ENCODE measurements at places on chromosomes 11 and 22.

DNA sequence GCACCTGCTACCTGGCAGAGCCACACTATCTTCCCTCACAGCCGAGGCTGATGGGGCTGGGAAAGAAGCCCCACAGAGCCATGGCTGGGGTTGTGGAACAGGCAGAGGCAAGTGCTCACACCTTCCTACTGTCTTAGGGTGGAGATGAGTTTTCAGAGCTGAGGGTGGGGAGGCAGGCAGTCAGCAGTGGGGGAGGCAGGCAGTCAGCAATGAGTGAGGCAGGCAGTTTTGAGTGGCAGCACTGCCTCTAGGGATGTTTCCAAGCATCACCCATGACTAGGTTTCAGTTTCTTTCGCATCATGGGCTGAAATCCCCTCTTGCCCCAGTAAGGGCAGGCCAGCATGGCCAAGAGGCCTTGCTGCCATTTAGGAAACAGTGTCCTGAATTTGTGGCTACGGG is 41.6 kb upstream of the NTM start:
- no peak for DNase-seq

- DNase-seq, result no peak
These were observed 51.5 kb upstream of the RPS13 start for GRCh38 chr11:17129003-17129402.

GRCh38 chr11:111550258-111550657 is 9.7 kb downstream of the LAYN start:
- no peak for DNase-seq

GRCh38 chr22:24772493-24773220 is 1.9 kb downstream of the PIWIL3 start:
- no peak for DNase-seq

GRCh38 chr11:127567237-127567932 is 566.8 kb upstream of the KIRREL3 start:
- DNase-seq, result no peak

GRCh38 chr11:65851083-65851579 is 6.8 kb downstream of the CFL1 start:
- no peak for DNase-seq

DNA sequence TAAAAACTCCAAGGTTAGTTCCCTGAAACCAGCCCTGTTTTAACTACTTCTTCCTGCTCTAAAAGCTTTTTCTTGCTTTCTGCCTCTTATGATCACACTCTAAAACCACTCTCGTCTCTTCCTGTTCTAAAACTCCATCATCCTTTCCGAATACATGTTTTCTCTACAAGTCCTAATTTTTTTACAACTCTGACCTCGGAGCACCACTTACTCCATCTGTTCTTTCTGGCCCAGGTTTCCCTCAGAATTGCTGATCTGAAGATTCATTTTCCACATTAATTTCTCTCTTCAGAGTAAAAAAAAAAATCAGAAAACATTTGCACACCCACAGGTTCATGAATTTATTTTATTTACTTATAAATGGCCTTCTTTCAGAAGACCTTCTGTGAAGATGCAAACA is 265.7 kb upstream of the CADM1 start:
- no peak for DNase-seq

GRCh38 chr11:63720611-63721010 is 39.3 kb downstream of the RTN3 start:
- no peak for DNase-seq

DNA sequence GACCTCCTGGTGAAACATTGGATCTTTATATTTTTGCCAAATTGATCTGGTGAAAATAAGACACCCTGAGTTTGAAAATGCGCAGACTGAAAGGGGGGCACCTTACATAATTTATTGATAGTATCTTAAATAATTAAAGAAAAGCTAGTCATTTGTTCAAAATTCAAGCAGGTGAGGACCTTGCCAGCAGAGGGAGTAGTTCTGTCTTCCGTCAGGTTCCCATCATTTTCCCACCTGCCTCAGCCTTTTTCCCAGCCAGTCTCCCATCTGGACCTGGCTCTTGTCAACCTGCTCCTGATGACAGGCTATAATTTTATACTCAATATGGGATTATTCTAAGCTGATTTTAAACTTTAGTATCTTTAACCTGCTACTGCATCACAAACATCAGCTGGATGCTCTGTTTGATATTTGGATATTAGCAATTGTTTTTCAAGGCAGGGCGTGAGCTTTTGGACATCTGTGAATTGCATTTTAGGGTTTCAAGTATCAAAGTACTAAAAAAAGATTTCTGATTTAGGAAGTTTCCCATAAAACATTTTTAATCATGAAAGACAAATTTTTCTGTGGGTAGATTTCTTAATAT is 132.0 kb downstream of the ELP4 start:
- no peak for DNase-seq

DNA sequence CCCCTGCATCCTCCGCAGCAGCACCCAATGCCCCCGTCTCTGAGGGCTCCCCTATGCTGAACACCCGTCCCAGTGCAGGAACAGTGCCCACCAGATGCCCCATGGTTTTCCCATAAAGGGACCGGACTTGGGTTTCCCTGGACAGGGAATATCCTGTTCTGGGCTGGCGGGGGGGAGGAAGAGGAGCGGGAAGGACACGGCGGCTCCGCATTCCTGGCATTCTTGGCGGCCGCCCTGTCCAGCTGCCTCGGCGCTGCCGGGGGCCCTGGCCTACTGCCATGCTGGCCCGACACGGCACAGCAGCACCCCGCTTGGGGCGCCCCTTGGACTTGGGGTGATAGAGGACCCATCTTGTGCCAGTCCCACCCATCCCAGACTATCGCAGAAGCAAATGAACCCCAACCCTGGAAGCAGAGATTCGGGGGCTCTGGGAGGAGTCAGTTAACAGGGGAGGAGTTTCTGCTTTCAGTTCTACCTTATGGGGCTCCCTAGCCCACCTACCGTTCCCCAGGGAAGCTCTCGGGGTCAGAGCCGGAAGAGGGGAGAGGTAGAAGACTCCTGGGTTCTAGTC is 23.7 kb upstream of the CBX7 start:
- no peak for DNase-seq

DNA sequence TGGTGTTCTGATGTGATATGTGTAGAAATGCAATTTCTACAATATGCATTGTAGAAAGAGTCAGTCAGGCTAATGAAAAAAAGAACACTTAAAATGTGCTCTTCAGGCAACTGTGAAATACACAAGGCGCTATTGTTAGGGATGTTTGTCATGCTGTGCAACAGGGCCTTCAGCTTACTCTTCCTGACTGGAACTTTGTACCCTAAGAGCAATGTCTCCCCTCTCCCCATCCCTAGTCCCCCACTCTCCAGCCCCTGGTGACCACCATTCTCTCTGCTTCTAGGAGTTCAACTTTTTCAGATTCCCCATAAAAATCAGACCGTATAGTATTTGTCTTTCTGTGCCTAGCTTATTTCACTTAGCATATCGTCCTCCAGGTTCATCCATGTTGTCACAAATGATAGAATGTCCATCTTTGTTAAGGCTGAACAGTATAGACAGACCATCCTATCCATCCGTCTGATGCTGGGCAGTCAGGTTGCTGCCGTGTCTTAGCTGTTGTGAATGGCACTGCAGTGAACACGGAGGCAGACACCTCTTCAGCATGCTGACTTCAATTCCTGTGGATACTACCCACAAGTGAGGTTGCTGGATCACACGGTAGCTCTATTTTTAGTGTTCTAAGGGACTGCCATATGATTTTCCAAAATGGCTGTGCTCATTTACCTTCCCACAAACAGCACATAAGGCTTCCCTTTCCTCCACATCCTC is 10.7 kb downstream of the NDUFV1 start:
- DNase-seq, result no peak

- no peak for DNase-seq
These were observed 40.7 kb upstream of the POU2AF1 start for GRCh38 chr11:111419641-111420327.

- peak; percentile 22 for DNase-seq
These were observed 4.6 kb downstream of the TMEM9B start for GRCh38 chr11:8959546-8960166.

GRCh38 chr11:46239801-46240061 is 37.7 kb upstream of the CREB3L1 start:
- no peak for DNase-seq

DNA sequence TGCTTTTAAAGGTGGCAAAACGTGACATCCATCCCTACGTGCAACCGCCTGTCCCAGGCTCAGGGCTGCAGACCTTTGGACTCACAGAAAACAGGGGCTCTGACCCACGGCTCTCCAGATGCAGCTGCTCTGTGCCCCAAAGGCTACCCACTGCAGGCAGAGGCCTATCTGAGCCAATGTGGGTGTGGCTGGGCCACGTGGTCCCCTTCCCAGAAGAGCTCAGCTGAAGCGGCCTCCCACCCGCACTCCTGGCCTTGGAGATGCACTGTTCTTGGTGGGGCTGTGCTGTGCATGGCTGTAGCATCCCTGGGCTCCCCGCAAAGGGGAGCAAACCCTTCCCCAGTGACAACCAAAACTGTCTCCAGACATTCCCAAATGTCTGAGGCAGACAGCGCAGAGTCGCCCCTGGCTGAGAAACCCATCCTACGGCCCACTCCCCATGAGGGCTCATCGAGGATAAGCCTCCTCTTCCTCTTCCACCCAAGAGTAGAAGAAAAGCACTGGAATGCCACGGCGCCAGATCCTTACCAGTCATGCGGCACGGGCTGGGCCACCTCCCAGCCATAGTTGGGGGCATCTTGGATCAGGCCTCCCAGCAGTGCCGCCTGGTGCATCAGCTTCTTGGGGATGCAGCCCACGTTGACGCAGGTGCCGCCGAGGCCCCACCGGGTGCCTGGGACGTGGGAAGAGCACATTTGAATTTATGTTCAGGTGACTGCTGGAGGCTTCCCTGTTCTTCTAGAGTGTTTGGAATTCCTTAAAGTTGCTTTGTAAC is 23.1 kb upstream of the COMT start:
- DNase-seq, result no peak

DNA sequence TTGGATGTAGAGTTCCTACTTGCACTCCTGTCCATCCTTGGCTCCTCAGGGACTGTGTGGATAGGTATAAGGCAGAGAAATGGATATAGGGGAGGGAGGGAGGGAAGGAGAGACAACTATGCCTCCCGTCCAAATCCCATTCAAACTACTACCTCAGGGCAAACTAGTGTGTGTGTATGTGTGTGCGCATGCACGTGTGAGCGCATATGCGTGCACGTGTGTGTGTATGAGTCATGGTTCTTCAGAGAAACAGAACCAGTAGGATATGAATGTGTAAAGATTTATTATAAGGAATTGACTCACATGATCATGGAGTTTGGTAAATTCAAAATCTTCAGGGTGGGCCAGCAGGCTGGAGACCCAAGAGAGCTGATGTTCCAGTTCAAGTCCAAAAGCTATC is 42.2 kb upstream of the DRD2 start:
- no peak for DNase-seq

- no peak for DNase-seq
These were observed 7.6 kb downstream of the TP53I11 start for GRCh38 chr11:44943118-44943517.

DNA sequence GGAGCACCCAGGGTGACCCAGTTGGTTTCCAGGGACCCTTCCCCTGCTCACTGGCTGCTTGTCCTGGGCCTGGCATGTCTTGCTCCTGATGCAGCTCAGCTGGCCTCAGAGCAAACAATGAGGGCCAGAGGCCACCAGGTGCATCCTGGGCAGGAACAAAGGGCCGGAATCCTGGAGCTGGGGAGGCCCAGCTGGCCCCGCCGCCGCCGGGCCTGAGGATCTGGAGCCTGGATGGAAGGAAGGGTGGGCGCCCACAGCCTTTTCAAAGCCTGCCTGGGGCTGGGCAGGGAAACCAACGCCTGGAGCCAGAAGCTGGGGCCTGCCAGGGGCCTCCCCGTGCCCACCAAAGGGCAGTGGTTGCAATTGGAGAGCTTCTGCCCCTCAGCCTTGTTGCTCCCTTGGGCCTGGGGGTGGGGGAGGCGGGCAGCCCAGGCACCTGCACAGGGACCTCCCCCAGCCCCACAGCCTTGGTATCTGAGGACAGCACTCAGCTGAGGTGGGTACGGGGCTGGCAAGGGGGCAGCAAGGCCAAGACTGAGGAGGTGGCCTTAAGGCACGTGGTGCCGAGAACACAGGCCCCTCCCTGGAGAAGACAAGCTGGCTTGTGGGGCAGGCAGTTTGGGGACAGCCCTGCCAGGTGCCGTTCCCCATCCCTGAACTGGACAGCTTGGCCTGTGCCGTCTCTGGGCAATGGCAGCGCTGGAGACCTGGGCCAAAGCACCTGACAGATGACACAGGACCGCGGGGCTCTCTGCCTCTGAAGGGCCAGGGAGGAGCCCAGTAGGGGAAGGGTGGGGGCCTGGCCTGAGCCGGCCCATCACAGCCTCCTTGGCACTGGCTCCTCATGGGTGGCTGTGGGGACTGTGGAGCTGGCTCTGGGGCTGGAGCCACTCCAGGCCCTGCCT is 7.1 kb upstream of the ADORA2A start:
- no peak for DNase-seq

DNA sequence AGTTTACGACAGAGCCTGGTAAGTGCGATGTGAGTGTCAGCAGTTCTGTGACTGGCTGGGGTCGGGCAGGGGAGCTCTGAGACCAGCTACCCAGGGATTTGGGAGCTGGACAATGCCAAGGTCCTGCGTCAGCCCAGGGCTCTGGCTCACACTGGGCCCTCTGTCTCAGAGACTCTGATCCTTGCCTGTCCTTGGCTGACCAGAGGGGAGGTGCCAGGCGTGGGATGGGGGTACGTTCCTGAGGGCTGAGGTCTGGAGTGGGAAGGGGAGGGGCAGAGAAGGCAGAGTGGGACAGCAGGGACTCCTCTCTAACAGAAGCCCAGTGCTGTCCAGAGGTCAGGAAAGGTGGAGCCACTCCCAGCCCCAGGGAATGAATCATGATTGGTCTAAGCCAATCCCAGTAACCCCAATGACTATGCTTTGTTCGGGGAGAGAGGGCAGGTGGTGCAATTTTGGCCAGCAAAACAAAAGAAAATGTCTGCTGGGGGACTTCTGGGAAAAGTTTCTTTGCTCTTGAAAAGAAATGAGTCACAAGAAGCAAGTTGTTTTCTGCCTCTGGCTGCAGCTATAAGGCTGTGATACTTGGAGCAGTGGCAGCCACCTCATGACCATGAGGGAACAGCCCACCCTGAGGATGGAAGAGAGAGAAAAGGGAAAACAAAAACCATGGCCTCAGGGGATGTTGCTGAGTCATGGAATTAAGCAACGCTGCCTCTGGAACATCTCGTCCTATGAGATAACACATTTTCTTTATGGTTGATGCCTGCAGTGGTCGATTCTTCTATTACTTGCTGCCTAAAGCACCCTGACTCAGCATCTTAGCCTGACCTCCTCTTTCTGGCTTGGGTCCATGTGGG is 108.3 kb downstream of the CHST1 start:
- DNase-seq, result no peak

DNA sequence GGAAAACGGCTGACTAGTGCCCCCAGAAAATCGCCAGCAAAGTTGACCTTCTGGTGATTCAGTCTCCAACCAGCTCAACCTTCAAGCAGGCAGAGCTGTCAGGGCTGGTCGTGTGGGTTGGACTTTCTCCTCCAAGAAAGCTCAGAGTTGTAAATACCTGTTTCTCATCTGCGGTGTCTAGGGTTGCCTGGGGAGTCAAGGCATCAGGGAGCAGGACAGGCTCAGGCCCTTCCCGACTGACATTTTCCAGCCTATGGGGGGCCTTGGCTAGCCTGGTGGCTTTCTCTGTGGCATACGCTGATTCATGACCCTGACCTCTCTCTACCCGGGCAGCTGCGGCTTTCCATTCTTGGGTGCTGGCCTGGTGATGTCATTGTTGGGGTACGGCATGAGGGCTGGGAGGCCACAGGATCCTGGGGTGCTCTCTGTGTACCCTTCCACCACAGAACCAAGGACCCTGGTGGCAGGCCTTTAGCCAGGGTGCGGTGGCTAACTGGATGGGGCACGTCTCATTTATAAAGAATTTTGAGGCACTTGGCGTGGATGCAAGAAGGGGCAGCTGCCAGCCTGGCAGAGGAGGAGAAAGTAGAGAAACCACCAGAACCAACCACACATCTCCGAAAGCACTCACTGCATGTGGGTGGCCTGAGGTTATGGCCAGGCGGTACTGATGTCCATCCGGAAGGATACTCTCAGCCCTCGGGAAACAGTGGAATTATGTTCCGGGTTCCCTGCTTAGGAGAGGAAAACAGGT is 64.9 kb downstream of the BCR start:
- no peak for DNase-seq
